H54 (cell line): ENCODE measurements at places on chromosomes 5 and 9.

- DNase-seq = no peak
Measured at GRCh38 chr9:137756045-137756744, 121.4 kb upstream of the CACNA1B start.

- DNase-seq = no peak
Measured at GRCh38 chr9:120153258-120153657, 426.7 kb downstream of the CDK5RAP2 start.

GRCh38 chr9:97910357-97910756 lies 11.9 kb downstream of the TRMO start:
- no peak for DNase-seq

DNA sequence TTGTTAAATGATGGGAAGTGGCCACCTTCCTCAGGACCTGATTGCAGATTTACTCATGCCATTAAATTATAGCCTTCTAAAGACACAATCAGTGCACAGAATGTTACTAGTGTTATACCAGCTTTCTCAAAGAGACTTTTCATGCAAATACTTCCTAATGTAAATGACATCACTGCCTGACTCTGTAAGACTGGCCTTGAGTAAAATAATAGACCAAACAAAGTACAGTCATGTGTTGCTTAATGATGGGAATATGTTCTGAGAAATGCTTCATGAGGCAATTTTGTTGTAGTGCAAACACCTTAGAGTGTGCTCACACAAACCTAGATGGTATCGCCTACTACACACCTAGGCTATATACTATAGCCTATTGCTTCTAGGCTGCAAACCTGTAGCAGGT lies 17.0 kb upstream of the C1QTNF3 start:
- DNase-seq = no peak

GRCh38 chr5:142544071-142544753 lies 141.7 kb downstream of the FGF1 start:
- no peak for DNase-seq

DNA sequence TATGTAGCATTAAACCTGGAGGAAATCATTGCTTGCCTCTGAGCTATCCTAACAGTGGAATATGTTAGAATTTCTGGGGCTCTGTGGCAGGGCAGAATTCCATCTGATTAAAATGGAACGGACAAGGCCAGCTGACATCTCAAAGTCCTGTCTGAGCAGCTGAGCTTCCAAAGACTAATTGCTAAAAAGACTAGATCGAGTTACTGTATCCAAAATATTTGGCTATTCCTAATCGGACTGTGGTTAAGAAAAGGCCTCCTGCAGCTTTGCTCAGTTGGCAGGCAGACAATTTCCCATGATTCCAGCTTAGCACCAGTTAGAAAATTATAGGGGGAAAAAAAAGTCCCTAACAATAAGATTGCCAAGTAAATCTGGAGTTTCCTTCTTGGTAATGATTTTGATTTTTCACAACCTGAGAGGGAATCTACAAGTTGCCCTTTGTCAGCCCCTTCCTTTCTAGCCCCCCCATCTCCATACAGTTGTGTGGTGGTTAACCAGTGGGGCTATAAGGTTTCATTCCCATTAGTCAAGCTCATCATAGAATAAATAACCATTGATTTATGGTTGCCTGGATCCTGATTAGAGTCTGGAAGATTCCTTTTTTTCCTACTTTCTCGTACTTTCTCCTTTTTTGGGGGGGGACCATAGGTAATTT lies 26.4 kb downstream of the PTGR1 start:
- DNase-seq = no peak

DNA sequence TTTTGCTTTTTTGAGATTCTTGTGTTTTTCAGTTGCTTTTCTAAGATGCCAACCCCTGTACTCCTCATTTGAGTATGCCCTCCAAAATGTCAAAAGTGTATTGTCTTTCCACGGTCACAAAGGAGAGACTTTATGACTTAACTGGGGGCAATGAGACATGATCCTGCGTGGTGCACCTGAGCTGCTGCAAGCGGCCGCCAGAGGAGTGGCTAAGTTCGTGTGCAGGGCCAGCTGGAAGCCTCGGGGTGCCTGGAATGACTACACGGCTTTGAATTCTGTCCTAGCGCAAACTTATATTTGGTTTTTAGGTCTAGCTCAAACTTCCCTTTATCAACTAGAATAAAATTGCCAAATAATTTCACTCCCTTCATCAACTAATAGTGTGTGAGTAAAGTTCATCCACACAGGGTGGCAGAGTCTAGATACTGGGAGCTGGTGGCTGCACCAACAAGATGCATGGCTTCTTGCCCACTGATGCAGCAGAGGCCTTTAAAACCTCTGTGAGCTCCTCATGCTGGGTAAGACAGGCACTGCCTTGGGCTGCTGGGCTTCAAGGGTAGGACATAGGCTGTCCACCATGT lies 4.7 kb downstream of the GADD45G start:
- DNase-seq = no peak

DNA sequence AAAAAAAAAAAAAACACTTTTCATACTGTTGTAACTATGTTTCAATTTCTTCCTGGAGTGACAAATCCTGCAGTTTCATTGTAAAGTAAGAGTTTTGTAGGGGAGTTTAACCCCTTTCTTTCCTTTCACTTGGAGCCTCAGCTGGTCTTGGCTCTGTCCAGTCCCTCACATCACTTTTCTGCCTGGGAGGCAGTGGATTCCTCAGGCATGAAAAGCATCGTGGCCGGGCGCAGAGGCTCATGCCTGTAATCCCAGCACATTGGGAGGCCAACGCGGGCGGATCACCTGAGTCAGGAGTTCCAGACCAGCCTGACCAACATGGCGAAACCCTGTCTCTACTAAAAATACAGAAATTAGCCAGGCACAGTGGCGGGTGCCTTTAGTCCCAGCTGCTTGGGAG lies 45.6 kb upstream of the MYO10 start:
- no peak for DNase-seq

GRCh38 chr5:84228266-84228665 lies 156.4 kb downstream of the EDIL3 start:
- no peak for DNase-seq

DNA sequence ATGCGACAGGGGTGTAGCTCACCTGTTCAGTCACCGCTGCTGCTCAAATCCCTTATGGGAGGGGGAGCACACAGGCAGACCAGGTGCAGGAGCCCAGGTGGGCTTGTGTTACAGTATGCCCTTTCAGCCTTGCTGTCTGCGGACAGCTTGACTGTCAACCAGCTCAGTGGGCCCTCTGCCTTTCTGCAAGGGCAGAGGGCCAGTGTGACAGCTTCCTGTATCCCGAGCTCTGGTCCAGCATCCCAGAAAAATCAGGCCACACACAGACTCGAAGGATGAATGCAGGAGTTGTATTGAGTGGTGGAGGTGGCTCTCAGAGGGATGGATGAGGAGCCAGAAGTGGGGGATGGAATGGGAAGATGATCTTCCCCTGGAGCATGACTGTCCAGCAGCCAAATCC lies 172.2 kb downstream of the C5orf15 start:
- DNase-seq = no peak
